ENCODE measurements at places on chromosomes 7 and 10.

DNA sequence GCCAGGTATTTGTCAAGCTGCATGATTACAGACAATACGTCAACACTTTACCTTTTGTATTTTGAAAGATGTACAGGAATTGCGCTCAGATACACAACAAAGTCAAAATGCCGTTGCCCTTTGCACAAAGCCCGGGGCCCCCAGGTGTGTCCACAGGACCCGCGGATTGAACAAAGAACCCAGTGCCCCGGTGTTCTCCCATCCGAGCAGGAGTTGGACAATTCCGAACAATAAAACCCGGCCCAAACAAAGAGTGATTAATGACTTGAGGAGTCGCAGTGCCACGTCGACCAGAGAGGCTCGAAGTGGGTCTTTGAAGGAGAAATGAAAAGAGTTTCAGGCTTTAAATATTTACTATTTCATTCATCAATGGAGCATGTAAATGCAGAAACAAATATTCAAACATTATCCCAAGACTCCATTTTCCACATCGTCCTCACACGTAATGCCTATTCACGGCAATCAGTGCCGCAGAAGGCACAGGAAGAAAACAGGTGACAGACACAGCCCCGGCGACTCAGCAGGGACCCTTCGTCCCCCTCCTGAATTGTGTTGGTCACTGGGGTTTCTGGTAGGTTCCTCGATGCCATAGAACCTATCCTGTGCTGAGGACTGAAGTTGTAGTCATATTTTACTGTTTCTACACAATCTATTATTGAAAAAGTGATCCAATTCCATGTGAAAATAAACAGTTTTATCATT lies 70.9 kb upstream of the MGMT start:
- DNase-seq = no peak

DNA sequence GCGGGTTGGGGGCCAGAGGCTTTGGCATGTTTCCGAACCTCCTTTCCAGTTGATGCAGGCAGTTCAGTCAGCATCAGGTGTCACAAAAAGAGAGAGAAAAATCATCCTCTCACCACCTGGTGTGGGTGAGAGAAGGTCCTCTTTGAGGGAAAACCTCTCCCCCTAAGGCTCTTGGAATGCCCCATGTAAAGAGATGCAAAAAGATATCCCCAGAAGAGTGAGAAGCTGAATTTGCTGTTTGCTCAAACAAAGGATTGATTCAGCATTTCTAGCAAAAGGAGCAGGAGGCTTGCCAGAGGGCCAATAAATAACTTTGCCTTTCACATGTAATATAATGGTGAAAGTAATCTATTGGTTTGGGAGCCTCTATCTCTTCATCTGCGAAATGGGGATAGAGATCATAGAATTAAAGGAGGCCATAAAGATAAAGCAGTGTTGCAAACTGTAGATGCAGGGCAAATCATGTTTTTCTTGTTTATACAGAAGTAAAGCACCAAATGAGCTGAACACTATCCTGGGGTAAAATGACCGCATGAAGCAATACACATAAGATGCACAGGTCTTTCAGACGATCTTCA lies 425.9 kb downstream of the LRMDA start:
- DNase-seq = no peak

DNA sequence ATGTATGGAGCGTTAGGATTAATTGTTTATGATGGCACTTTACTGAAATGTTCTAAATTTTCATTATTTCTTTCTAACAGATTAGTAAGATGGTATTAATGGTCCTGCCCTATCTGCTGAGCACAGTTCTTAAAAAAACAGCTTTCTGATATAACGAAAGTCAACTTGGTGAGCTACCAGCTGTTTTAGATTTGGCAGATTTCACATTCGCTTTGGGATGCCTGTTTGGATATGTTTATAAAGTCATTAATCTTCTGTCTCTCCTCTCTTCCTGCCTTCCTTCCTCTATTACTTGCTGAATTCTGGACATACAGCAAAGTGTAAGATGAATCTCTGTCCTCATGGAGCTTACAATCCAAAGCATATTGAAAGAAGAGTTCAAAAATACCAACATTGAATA lies 396.8 kb upstream of the LRGUK start:
- DNase-seq = no peak

DNA sequence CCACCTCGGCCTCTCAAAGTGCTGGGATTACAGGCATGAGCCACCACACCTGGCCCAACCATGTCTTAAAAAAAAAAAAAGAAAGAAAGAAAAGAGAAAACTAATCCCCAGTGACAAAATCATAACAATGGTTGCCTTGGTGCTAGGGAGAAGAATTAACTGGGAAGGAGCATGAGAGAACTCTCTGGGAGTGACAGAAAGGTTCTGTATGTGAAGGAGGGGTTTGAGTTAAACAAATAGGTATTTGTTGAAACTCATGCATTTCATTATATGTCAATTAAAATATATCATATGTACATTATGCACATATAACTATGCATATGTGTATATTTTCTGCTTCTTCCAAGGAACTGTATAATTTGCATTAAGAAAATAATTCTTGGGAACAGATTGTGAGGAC lies 33.3 kb downstream of the INA start:
- no peak for DNase-seq

DNA sequence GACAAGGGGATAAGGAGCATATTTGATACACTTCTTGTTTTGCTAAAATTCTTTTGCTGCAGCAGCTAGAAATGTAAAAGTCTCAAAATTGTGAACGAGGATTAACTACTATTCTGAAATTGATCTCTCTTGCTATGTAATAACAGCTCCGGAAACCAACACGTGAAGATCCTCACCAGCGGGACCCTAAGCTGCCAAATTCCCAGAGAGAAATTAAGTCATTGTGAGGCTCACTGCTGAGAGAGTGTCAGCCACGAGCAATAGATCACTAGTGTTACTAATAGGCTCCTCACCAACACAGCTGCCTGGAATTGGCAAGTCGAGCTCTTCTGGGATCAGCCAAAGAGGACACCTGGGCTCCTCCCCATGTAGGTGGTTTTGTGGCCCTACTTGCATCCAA lies 5.6 kb upstream of the VWA2 start:
- DNase-seq = no peak

DNA sequence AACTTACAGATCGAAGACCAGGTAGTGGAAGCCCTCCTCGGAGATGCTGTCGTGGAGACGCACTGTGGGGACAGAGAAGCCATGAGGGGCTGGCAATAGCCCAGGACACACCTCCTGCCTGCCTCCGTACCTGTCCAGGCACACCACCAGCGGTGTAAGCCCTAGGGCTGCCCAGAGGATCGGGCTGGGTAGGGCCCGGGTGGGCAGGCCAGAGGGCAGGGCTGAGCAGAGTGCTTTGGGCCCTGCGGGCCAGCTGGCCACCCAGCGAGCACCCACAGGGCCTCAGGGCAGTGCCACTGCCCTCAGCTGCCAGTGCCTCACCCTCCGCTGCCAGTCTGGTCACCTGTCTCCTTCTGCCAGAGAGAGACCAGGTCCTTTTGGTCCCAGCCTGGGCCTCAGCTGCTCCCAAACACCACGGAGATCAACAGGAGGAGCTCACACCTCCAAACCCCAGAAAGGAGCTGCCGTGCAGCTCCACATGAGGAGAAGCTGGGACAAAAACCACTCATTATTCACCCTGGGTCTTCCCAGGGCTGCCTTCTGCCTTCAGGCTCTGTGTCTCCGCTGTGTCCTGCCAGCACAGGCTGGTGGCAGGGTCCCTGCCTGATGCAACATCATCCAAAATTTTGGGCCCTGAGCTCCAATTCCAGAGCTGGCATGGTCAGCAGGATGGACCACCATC lies 58.2 kb downstream of the YKT6 start:
- DNase-seq = no peak

DNA sequence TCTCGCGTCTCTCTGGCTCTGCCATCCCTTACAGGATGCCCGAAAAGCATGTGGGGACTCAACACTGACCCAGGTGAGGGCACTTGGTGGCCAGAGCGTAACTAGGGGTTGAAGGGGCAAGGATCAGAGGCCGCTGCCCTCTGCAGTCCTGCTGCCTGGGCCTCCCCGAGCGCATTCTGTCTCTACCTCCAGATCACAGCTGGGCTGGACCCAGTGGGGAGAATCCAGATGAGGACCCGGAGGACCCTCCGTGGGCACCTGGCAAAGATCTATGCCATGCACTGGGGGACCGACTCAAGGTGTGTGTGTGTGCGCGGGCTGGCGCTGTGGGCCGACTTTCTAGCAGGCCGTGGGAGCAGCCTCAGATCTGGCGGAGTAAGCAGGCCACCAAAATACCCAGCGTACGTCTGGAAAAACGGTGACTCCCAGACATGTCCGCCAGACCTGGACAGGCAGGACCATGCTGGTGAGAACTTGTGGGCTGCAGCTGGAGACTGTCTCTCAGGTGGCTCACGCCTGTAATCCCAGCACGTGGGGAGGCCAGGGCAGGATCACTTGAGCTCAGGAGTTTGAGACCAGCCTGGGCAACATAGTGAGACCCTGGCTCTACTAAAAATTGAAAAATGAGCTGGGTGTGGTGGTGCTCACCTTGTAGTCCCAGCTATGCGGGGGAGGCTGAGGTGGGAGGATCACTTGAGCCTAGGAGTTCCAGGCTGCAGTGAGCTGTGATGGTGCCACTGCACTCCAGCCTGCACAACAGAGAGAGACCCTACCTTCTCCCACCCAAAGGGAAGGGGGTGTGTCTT lies 3.2 kb downstream of the GNB2 start:
- DNase-seq = no peak

GRCh38 chr7:4056552-4057288 lies 625.4 kb upstream of the FOXK1 start:
- no peak for DNase-seq

GRCh38 chr10:17026686-17027485 lies 102.7 kb downstream of the CUBN start:
- DNase-seq = no peak

- no peak for DNase-seq
Observed at GRCh38 chr7:154886591-154886990, 116.3 kb downstream of the PAXIP1 start.

- no peak for DNase-seq
Observed at GRCh38 chr7:25868509-25868908, 283.5 kb upstream of the NFE2L3 start.

DNA sequence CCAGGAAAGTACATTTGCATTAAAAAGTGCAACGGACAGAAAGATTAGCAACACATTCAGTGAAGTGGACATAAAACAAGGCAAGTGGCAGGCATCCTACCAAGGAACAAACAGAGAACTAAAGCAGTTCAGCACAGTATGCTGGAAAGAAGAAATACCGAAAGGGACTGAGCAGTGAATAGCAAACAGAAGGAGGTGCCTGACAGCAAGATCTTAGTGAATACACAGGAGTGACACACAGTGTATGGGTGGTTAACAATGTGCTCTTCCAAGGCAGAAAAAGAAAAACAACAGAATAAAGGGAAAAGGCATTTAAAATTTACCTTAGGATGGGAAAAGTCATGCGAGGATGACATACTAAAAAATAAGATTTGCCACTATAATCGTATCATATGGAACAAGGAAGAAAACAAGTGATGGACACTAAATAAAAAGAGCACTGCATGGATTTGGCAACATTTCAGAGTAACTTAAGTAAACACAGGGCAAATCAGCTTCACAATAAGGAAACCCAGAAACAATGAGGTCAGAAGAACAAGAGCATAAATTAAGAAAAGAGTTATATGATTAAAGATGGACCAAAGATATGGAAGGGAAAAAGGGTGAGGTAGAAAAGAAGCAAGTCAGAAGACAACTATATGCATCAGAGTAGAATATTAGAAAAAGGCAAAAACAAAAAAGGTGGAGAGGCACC lies 29.5 kb downstream of the MEST start:
- no peak for DNase-seq

DNA sequence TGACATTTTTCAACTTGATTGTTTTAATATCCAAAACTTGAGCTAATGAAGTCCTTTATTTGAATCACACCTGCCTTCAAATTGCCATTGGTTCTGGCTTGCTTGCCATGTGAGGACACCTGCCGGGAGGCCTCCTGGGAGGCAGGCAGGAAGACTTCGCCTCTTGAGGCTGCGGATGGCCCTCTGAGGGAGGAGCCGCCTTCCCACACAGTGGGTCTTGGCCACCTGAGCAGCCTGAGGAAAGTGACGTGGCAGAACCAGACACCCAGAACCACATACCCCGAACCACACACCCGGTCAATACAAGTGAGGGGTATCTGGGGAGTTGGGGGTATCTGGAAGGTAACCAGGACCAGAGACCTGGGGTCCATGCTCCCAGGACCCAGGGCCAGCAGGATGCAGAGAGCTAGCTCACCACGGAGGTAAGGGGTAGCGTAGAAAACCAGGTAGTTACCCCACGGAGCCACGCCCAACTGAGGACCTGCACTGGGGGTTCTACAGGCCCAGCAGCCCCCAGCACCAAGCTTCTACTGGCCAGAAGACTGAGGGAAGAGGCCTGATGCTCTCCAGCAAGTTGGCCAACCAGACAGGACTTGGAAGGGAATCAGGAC lies 300.5 kb downstream of the TCERG1L start:
- no peak for DNase-seq

DNA sequence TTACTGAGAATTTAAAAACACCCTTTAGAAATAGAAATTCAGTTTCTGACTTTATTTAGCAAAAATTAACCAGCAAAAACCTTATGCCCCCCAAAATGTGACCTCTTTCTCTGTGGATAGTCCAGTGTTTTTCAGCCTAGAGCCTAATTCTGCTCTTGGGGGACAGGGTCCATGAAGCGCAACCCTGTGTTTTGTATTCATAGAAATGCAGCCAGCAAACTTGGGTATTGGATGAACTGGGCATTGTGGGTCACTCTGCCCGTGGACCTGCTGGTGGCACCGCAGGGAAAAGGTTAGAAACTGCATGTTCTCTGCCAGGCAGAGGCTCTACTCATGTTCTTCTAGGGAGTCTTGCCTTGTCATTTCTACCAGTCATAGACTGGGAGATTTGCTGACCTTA lies 787.4 kb upstream of the C7orf33 start:
- DNase-seq = no peak

DNA sequence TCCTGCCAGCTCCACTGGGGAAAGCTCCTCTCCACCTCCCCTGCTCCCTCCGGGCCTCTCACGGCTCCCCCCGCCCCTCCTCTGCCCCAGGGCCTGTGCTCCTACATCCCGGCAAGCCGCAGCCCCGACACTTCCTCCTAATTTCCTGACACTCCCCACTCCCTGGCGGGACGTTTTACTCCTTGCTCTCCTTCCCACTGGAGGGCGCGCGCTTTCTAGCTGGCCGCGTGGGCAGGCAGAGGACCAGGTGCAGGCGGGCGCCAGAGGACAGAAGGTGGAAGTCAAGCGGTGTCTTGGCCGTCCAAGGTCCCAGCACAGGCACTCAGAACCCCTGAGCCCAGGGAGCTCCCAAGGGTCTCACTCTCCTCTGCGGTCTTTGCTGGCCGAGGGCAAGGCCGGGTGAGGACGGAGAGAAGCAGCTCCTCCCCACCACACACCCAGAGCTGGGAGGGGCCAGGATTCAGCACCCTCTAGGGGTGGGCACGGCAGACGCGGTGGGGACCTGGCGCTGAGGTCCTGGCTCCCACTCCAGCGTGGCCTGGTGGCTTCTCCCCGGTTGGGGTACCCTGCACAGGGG lies 19.1 kb downstream of the ADAM8 start:
- DNase-seq = peak; percentile 38
